ENCODE measurements at places on chromosomes 6 and 20.

- no peak for DNase-seq
Measured at GRCh38 chr6:106225581-106225980, 100.0 kb downstream of the ATG5 start.

GRCh38 chr6:8749465-8749864, 314.1 kb upstream of the SLC35B3 start:
- DNase-seq = no peak

DNA sequence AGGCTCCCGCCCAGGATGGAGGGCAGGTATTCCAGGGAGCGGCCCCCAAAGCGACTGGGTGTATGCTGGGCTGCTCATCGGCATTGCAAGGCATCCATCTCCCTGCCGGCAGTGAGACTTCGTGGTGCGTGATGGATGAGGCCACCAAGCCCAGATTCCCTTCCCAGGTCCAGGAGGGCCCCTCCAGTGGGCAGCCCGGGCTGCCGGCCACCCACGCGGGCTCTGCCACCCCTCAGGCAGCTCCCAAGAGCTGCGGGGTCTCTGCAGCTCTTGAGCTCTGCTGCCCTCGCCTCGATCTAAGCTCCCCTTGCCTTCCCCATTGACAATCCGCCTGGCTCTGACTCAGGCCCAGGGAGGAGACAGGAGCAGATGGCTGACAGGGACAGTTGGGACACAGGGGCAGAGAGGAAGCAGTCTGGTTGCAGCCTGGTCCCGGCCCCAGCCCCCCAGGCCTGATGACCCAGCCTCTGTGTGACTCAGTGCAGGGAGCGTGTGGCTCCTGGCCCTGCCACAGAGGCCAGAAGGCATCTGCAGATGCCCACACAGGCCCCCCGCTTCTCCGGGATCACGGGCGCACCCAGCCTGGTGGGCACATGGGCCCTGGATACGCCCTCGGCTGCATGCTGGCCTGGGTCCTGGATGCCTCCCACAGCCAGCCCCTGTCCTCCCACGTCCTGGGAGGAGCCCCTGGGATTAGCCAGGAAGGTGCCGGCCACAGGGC, 33.0 kb downstream of the SLCO4A1 start:
- no peak for DNase-seq

DNA sequence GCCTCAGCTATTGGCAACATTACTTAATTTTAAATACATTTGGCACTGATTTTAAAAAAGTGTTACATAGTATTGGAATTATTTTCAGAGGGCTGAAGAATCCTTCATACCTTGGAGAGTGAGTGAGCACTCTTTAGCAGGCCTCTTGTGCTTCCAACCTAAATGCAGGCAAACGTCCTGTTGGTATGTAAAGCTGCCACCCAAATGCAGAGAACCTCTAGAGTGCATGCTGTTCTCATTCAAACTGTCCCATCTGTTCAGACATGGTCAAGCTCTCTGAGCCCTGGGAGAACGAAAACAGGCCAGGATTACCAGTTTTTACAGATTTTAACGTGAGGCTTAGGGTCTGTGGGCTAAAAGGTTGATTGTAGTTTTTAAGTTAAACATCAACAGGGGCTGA, 378.0 kb upstream of the FLRT3 start:
- no peak for DNase-seq

- DNase-seq = no peak
Measured at GRCh38 chr6:98203170-98203806, 631.1 kb upstream of the POU3F2 start.

DNA sequence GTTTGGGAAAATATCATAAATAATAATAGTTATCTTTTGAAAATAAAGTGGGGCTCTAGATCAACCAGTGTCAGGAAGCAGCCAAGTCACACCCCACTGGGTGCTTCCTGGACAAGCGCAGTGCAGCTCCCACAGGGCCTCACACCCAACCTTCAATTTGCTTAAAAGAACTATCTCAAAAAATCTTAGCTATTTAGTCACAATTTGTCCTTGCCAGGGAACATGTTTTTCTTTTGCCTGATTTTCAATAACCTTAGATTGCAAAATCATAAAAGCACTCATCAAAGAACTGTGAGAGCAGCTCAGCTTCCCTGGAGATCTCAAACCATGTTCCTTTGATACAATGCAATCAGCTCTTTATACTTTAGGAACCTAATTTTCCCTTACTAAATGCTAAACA, 1.6 kb upstream of the NCOA7 start:
- no peak for DNase-seq

Data from activated effector memory CD4-positive, alpha-beta T cell treated with anti-CD3 and anti-CD28 coated beads, Interleukin-2, amount 50 U/mL, for 16 hours (primary cell).